ENCODE measurements at places on chromosomes 7 and 10.

GRCh38 chr10:95441547-95441923 lies 119.6 kb downstream of the SORBS1 start:
- DNase-seq, result no peak

DNA sequence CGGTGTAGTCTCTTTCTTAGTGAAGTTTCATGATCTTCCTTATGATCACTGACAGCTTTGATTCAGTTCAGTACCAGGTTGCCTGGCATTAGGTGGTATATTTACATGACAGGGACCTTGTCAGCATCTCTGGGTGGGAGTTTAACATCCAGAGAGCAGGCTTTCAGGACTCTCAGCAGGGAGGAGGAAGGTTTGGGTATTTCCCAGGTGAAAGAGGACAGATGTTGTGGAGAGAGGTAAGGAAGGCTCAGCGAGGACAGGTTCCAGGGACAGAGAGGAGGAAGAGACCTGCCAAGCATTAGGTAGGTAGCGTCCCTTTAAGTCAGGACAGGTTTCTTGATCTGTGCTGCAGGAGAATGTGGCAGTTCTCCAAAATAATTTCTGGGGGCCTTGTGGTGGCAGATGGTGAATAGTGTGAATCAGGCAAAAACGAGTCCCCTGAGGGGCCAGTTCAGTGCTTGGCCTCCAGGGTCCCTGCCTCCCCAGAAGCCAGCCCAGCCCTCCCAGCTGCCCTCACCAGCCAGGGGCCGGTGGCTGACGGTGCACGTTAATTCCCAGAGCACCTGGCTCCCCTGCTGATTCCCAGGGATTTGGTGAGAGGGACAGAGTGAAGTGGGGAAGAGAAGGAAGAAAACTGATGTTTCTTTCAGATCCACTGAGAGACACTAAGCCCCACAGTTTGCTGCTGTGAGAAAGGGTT lies 82.0 kb downstream of the VWC2 start:
- no peak for DNase-seq

- no peak for DNase-seq
Measured at GRCh38 chr10:3143791-3144434, 28.7 kb downstream of the PITRM1 start.

DNA sequence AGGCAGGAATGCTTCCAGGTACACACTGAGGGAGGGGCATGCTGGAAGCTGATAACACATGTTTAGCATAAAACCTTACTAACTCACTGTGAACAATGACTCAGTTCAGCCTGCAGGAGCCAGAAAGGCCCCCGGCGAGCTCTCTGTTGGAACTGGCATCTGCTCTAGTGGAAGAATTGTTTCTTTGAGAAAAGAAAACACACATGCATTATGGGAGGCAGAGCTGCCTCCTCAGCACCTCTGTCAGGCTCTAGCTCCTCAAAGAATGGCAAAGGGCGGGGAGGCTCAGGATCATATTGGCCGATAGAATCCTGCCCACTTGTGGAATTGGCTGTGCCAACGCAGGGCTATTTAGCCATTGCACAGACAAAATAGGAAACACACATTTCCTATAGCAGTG lies 338.3 kb downstream of the CXCL12 start:
- DNase-seq, result no peak

- peak; percentile 73 for DNase-seq
Measured at GRCh38 chr10:125633517-125633999, 49.4 kb downstream of the TEX36 start.

DNA sequence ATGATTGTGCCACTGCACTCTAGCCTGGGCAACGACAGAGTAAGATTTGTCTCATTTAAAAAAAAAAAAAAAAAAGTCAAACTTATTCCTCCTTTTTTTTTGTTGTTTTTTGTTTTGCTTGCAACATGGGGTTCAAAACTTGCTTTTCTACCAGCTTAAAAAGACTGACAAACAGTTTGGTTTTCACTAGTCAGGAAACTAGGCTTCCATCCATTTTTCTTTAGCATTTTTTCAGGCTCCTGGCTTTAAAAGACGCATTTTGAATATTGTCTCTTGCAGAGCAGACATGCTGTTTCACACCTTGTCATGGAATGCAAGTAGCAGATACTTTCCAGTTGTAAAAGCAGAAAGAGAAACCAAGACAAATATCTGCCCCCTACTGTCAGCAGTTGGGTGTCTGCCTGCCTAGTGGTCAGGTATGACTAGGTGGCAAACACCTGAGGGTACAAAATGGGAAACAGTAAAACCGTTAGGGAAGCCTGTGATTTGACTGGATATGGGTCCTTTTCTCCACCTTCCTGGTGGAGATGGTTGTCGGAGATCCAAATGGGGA lies 139.9 kb downstream of the CCDC71L start:
- DNase-seq, result no peak

DNA sequence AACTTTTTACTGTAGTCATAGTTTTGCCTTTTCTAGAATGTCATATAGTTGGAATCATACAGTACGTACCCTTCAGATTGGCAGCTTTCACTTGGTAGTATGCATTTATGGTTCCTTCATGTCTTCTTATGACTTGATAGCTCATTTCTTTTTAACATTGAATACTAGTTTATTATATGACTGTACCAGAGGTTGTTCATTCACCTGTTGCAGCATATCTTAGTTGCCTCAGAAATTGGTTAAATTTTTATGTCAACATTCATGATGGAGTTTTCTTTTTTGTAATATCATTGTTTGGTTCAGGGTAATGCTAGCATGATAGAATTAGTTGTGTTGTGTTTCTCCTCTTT lies 94.8 kb upstream of the CDK13 start:
- no peak for DNase-seq

DNA sequence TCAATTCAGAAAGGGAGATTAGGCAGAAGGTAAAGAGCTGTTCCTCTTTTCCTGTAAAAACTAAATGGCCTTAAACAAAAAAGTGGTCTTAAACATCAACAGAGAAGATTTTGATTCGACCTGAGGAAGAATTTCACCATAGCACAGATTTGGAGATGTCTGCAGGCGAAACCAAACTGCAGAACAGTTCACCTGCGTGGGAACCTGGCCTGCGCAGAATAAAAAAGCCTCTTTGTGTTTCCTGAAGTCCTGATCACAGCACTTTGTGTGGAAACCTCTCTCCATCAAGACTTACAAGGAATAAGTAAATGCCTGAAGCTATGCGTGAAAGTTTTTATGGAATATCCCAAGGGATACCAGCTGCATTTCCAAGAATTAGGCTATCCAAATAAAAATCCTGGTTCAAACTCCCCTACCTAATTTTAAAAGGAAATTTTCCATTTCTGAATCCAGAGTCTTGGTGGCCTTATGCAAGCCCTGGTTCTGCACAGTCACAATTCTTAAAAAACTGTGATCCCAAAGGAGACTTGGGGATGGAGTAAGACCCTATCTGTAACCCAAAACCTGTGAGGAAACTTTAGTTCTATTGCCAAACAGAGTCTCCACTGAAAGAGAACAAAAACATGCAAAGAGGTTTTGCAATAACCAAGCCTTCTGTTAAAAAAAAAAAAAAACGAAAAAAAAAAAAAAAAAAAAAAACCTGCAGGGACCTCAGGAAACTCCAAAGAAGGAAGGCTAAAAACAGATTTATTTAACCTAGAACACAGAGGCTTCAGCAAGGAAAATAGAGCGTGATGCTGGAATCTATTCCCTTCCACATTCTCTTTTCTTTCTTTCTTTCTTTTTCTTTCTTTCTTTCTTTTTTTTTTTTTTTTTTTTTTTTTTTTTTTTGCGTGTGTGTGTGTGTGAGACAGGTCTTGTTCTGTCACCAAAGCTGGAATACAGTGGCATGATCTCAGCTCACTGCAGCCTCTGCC lies 10.4 kb downstream of the CALML3 start:
- DNase-seq, result peak; percentile 79

- DNase-seq, result no peak
Measured at GRCh38 chr7:14048889-14049288, 59.4 kb upstream of the ETV1 start.

GRCh38 chr10:61481597-61481996 lies 28.4 kb upstream of the TMEM26 start:
- no peak for DNase-seq

- no peak for DNase-seq
Measured at GRCh38 chr7:138207555-138207971, 131.3 kb downstream of the AKR1D1 start.

DNA sequence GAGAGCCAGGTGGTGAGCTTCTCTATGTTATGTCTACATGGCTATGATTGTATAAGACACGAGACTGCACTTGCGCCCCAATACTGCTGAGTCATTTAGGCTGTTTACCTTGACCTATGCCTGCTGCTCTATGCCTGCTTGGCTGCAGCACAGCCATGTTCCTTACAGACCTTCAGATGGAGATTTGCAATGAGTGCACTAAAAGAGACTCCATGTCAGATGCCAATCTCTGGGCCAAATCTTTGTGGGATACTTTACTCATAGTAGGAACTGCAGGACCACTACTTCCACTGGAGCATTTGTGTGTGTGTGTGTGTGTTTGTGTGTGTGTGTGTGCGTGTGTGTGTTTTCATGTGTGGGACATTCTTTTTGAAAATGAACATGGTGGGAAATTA lies 50.0 kb upstream of the KMT2E start:
- no peak for DNase-seq

- DNase-seq, result no peak
Measured at GRCh38 chr10:42645103-42645502, 6.7 kb upstream of the ZNF33B start.

DNA sequence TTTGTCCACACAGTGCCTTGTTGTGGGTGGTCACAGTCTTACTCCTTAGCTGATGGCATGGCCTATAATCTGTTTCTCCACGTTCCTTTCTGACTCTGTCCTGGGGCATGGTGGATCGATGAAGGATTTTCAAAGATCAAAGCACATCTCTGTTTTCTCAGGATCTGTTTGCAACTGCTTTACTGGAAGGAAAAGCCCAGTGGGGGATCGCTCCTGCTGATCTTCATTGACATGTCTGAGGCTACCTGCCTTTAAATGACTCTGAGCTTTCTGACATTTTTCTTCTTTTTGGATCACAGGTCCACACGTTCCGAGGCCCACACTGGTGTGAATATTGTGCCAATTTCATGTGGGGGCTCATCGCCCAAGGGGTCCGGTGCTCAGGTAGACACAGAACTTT lies 68.0 kb upstream of the PRR15 start:
- DNase-seq, result no peak

DNA sequence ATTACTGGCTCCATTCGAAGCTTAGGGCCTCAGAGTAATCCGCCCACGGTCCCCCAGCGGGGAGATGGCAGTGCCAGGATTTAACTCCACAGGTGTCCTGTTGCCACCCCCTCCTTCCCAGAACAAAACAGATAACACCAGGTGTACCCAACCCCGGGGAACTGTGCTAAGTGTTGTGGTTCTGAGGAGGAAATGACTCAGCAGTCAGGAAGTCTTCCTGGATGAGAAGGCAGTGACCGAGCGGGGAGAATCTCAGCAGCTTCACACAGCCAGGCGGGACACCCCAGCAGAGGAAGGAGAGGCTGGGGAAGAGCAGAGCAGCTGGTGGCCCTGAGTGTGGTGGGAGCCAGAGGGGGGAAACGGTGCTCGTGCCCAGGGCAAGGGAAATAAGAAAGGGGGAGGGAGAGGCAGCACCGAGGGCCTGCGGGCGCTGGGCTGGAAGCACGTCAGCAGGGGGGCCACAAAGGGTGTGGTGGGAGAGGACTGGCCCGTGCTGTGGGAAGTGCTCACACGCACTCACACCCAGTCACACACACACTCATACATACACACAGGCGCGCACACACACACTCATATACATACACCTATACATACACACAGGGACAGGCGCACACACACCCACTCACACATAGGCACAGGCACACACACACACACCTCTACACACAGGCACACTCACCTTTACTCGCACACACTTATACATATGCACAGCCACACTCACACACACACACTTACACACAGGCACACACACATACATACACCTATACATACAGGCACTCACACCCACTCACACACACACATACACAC lies 59.8 kb upstream of the CHST15 start:
- peak; percentile 79 for DNase-seq
